K562 (cell line): ENCODE measurements at places on chromosomes 6 and 20.

GRCh38 chr20:38217791-38218565 is 42.6 kb downstream of the KIAA1755 start:
- H3K4me1 ChIP-seq = peaks cover 24% of the 10 kb centered on the region; the same call in 1 of the 2 replicates
- H3K27ac ChIP-seq = no peak overlapping the region
- no peaks in the 10 kb centered on the region for H3K36me3 ChIP-seq
- no peak overlapping the region for H3K4me3 ChIP-seq
- peaks cover 6% of the 10 kb centered on the region; the same call in 2 of the 3 replicates for H3K27me3 ChIP-seq

- H3K4me3 ChIP-seq = no peak overlapping the region
- H3K27ac ChIP-seq = no peak overlapping the region
- no peaks in the 10 kb centered on the region for H3K36me3 ChIP-seq
- peaks cover 13% of the 10 kb centered on the region; the same call in 2 of the 3 replicates for H3K27me3 ChIP-seq
- peak; percentile 33 for DNase-seq
These were observed 29.7 kb downstream of the RPP40 start for GRCh38 chr6:4973982-4974745.

GRCh38 chr20:33566781-33567603 is 77.1 kb downstream of the CBFA2T2 start:
- no peaks in the 10 kb centered on the region for H3K4me1 ChIP-seq
- H3K27ac ChIP-seq = no peak overlapping the region
- no peaks in the 10 kb centered on the region for H3K27me3 ChIP-seq
- no peaks in the 10 kb centered on the region for H3K36me3 ChIP-seq

GRCh38 chr6:11774426-11774825 is 4.2 kb downstream of the ADTRP start:
- no peaks in the 10 kb centered on the region for H3K36me3 ChIP-seq
- H3K4me1 ChIP-seq = peaks cover 57% of the 10 kb centered on the region
- no peak overlapping the region for H3K4me3 ChIP-seq
- H3K27ac ChIP-seq = no peak overlapping the region
- H3K27me3 ChIP-seq = no peaks in the 10 kb centered on the region

GRCh38 chr6:160737934-160738333 is 35.9 kb downstream of the PLG start:
- H3K36me3 ChIP-seq = no peaks in the 10 kb centered on the region
- DNase-seq = no peak
- no peak overlapping the region for H3K27ac ChIP-seq
- no peak overlapping the region for H3K4me3 ChIP-seq
- no peaks in the 10 kb centered on the region for H3K27me3 ChIP-seq
- H3K4me1 ChIP-seq = no peaks in the 10 kb centered on the region
